Hematopoietic multipotent progenitor cell treated with erythropoietin and hydrocortisone succinate and interleukin-3 and kit ligand, for 17 days (in vitro differentiated cells): ENCODE measurements at places on chromosomes 6 and 20.

- DNase-seq, result no peak
These were observed 125.0 kb upstream of the GRIK2 start for GRCh38 chr6:101268541-101268940.

DNA sequence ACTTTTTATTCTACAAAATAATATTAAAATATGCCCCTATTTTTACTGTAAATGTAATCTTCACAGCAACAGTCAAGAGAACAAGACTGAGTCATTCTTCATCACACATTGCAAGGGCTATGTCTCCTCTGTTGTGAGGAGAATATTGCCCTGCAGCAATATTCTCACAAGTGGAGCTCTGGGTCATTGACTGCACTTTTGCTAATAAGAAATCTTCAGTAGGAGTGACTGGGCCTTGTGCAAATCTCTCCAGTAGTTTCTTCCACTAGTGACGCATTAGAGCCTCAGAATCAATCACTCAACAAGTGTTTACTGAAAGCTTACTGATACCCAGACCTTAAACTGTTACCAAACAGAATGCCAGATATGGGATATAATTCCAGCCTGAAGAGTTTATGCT, 49.1 kb downstream of the LAMA2 start:
- DNase-seq, result no peak

GRCh38 chr20:34037121-34037520, 43.4 kb downstream of the RALY start:
- DNase-seq, result no peak

- DNase-seq, result no peak
These were observed 55.3 kb downstream of the TBX18 start for GRCh38 chr6:84709121-84709520.

- no peak for DNase-seq
These were observed 141.4 kb downstream of the OGFRL1 start for GRCh38 chr6:71430018-71430417.

DNA sequence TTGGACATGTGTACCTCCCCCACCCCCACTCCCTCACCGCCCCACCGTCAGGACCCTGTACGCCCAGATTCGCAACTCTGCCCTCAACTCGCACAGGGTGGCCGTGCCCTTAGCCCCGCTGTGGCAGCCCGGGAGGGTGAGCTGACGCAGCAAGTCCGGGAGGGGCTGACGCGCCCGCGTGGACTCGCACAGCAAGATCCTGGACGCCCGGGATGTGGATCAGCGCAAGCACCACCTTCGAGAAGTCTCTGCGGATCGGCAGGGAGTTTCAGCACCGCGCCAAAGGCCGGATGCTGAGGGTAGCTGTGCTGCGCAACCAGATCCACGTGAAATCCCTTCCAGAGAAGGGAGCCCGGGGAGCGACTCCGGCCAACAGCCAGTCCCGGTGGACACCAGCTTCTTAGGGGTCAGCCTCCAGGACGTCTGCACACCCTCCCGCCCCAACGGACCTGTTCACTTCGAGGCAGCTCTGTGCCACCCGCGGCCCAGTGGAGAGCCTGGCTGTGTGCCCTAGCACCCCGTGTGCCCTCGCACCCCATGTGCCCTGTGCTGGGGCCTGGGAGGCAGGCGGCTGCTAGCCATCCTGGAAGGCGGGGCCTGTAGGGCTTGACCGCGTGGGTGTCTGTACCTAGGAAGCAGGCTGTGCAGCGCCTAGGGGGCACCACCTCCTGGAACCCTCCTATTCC, 6.7 kb upstream of the GJA10 start:
- no peak for DNase-seq
